NCI-H1930 (cell line): ENCODE measurements at places on chromosomes 3 and 15.

DNA sequence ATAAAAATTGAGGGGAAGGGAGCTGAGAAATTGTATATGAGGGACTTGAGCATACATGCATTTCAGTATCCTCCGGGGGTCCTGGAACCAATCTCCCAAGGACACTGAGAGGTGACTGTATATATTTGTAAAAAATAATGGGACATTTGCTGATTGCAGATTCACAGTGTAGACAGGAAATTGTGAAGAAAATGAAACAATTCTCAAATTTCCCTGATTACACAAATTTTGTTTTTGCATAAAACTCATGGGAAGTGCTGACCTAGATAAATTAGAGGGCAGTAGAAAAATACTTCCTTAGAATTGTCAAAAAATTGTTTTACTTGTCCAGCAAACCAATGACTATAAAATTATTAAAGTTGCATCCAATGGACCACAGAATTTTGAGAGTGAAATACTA, 64.0 kb downstream of the IFT57 start:
- no peak for DNase-seq

DNA sequence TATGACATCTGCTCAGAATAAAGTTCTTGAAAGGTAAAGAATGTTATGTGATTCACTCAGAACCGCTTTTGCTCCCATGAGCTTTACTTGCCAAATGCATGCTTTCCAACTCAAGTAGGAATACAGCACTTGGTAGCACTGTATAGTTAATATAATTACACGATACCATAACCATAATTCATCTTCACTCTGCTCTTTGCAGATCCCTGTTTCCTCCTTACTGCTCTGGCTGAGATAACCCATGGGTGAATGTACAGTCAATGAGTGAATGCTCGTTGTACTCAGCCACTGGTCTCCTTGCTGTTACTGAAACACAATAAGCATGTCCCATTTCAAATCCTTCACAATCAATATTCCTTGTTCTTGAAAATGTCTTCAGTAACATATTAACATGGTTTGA, 550.0 kb downstream of the FGF12 start:
- no peak for DNase-seq

DNA sequence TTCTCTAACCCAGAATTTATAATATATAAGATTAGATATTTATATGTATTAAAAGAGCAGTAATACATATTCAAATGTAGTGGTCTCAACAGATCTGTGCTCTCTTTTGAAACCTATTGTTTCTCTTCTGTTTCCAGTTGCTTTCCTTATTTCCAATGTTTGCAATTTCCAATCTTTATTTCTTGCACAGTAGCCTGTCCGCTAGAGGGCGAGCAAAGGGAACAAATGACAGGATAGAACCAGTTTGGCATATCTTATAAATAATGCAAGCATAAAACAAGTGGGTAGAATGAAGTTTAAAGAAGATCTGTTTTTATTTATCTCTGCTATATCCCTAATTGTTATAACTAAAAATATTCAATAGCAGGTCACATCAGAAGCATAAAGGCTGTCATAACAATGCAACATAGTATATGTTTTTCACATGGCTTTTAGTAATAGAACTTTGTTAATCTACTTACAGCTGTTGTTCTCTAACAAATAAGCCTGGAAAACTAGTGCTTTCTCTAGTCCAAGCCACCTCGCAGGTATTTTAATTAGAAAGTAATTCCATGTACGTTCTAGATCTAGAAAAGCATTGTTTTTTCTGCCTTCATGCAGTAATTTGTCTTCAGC, 15.1 kb upstream of the TCAIM start:
- peak; percentile 7 for DNase-seq

- no peak for DNase-seq
These were observed 113.7 kb downstream of the LRIG1 start for GRCh38 chr3:66386925-66387650.

DNA sequence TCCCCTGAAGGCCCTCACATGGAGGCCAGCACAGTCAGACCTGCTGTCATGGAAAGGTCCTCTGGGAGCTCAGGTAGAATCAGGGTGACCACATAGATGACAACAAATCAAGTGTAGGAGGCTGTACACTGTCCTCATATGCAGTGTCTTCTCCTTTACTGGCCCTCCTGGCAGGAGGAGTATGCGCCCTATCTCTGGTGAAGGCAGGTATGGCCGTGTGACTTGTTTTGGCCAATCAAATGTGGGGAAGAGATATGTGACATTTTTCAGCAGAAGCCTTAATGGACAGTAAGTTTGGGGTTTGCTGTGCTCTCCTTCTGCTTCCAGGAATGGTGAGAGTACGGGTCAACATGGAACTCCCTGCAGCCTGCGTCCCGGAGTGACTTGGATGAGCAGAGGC, 69.9 kb downstream of the RHCG start:
- DNase-seq, result no peak

DNA sequence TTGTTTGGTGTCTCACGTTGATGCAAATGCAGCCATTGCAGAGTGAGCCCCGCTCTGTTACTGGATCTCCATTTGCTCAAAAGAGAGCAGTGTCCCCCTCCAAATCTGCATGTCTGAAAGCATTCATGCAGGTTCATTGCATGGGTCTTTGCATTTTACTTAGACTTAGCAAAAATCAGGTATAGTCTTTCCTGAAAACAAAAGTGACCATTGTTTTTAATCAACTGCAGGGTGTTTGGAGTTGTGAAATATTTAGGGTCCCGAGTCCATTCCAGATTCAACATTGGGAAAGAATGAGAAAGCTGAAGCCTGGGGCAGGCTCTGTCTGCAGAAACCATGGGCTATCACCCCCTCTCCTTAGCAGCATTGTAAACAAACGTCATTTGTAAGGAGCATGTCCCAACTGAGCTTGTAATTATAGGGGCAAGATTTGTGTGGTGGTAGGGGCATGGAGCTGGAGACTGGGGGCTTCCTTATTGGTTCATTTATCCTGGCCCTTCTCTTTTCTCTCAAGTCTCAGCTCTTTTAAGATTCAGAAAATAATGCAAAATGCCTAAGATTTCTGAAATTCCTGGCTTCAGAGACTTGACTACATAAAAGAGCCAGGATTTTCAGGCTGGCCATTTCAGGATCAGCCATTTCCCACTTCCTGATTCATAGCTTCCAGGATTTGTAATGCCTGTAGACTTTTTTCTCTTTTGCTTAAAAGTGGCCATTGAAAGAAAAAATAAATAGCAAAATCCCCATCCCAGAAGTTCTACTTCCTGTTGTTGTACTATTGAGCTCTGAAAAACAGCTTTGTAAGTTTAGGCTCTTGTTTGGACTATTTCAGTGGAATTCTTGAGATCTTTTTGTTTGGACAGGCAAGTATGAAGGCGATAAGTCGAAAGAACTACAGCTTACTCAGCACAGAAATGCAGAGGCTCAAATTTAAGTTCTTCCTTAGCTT, 23.0 kb downstream of the IGF1R start:
- DNase-seq, result no peak

DNA sequence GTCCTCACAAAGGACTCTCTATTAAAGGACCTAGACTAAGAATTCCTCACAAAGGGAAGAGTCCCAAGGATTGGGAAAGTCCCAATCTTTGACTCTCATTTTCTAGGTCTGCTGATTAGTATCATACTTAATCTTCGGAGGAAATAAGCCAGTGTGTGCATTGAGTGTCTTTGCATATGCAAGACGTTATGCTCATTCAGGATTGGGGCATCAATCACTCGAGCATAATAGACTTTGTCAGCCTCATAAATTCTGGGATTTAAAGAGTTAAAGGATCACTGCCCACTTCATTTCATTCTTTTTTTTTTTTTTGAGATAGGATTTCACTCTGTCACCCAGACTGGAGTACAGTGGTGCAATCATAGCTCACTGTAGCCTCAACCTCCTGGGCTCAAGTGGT, 154.3 kb downstream of the RBPMS2 start:
- DNase-seq, result no peak
